Type B pancreatic cell (in vitro differentiated cells): ENCODE measurements at places on chromosomes 5 and 9. TPM values are rescaled to one million over a fixed set of nuclear protein-coding genes. Genes with fewer than 3 reads are reported as not detected.

The ADAMTS13 gene
- total RNA-seq, result 4.4 and 12.9 TPM in 2 replicates

The JAKMIP2 gene
- total RNA-seq, result 2.7 and 13.8 TPM in 2 replicates

The KCNV2 gene
- not detected in 2 replicates for total RNA-seq

GRCh38 chr9:20065796-20066700, 277.2 kb upstream of the SLC24A2 start:
- peaks cover 7% of the 10 kb centered on the region for H3K27me3 ChIP-seq
- H3K27ac ChIP-seq, result no peak overlapping the region
- no peak overlapping the region for H3K4me3 ChIP-seq
- H3K4me1 ChIP-seq, result peaks cover 22% of the 10 kb centered on the region

- peak overlapping the region; percentile 39 for H3K27ac ChIP-seq
- H3K4me3 ChIP-seq, result no peak overlapping the region
- no peak for DNase-seq
- H3K27me3 ChIP-seq, result peaks cover 15% of the 10 kb centered on the region
Observed at GRCh38 chr5:180468732-180469585, 25.2 kb upstream of the CNOT6 start.

DNA sequence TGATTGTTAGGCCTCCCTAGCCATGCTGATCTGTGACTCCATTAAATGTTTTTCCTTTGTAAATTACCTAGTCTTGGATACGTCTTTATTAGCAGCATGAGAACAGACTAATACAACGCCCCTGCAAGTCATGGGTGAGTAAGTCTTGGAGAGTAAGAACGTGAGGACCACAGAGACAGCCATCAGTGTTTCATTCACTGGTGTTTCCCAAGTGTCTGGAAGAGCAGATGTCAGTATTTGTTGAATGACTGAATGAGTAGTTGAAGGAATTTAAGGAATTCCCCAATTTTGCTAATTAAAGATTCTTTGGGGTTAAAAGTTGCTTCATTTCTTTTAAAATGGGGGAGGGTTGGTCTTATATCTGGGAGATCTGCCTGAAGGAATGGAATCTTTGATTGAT, 178.8 kb downstream of the TRIO start:
- no peak overlapping the region for H3K4me3 ChIP-seq
- peaks cover 58% of the 10 kb centered on the region for H3K36me3 ChIP-seq
- no peaks in the 10 kb centered on the region for H3K27me3 ChIP-seq
- no peak overlapping the region for H3K27ac ChIP-seq
- DNase-seq, result no peak

DNA sequence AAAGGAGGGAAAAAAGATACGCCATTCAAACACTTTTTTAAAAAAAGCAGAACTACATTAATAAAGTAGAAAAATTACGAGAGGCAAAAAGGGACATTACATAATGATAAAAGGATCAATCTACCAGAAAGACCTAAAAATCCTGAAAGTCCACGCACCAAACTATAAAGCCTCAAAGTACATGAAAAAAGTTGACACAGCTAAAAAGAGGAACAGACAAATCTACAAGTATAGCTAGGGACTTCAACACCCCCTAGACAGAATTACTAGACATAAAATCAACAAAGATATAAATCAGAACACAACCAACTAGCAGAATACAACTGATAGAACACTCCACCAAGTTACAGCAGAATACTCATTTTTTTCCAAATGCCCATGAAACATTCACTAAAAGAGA, 11.1 kb downstream of the CAMSAP1 start:
- H3K4me3 ChIP-seq, result no peak overlapping the region
- H3K27me3 ChIP-seq, result no peaks in the 10 kb centered on the region
- H3K36me3 ChIP-seq, result peaks cover 42% of the 10 kb centered on the region
- peaks cover 22% of the 10 kb centered on the region for H3K4me1 ChIP-seq

- peaks cover 6% of the 10 kb centered on the region for H3K4me1 ChIP-seq
- no peaks in the 10 kb centered on the region for H3K36me3 ChIP-seq
- no peak overlapping the region for H3K27ac ChIP-seq
- H3K4me3 ChIP-seq, result no peak overlapping the region
- peaks cover 26% of the 10 kb centered on the region for H3K27me3 ChIP-seq
- DNase-seq, result no peak
Observed at GRCh38 chr9:79131246-79131774, 440.5 kb upstream of the TLE4 start.

- H3K27ac ChIP-seq, result no peak overlapping the region
- H3K36me3 ChIP-seq, result peaks cover 19% of the 10 kb centered on the region
- peaks cover 5% of the 10 kb centered on the region for H3K4me1 ChIP-seq
- DNase-seq, result peak; percentile 45
- no peaks in the 10 kb centered on the region for H3K27me3 ChIP-seq
- no peak overlapping the region for H3K4me3 ChIP-seq
Observed at GRCh38 chr9:124356745-124357390, 58.4 kb downstream of the PSMB7 start.

The SLC1A1 gene
- 6.0 and 16.2 TPM in 2 replicates for total RNA-seq

GRCh38 chr5:2666081-2666480, 85.4 kb downstream of the IRX2 start:
- no peak overlapping the region for H3K27ac ChIP-seq
- H3K4me1 ChIP-seq, result peaks cover 5% of the 10 kb centered on the region
- no peak overlapping the region for H3K4me3 ChIP-seq
- DNase-seq, result no peak
- no peaks in the 10 kb centered on the region for H3K36me3 ChIP-seq

The TGFBR1 gene
- 34.4 and 88.1 TPM in 2 replicates for total RNA-seq

- H3K36me3 ChIP-seq, result peaks cover 40% of the 10 kb centered on the region
- H3K4me1 ChIP-seq, result peaks cover 4% of the 10 kb centered on the region
- no peak overlapping the region for H3K4me3 ChIP-seq
- DNase-seq, result no peak
- no peaks in the 10 kb centered on the region for H3K27me3 ChIP-seq
Observed at GRCh38 chr9:86041311-86041741, 58.0 kb downstream of the GOLM1 start.

DNA sequence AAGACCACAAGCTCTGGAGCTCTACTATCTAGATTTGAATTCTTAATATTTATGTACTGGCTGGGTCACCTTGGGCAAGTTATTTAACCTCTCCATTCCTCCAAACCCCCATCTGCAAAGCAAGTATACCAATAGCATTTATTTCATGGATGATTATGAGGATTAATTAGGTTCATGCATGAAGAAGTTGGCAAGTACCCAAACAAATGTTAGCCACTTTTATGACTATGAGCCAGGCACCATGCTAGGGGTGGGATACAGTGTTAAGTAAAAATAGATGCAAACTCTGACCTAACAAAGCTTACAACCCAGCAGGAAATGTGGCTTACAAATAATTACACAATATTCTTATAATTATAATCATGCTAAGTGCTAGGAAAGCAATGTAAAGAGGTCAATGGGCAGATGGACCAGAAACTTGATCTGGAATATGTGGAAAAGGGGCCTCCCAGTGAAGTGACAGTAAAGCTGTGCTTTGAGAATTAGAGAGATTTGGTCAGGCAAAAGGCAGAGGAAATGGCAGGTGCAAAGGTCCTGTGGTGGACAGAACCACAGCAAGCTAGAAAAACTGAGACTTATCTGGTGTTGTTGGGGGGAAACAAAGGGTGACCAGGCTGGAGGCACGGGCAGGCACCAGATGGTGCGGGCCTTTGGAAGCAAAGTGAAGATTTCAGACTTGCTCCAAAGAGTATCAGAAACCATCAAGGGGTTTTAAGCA, 525.2 kb upstream of the TRPC7 start:
- H3K27ac ChIP-seq, result no peak overlapping the region
- H3K27me3 ChIP-seq, result peaks cover 36% of the 10 kb centered on the region
- no peaks in the 10 kb centered on the region for H3K36me3 ChIP-seq
